ENCODE measurements at places on chromosomes 2 and 18. TPM values are rescaled to one million over a fixed set of nuclear protein-coding genes. Genes with fewer than 3 reads are reported as not detected.

Gene LHCGR
- not detected for total RNA-seq

Gene PFN4
- total RNA-seq = 1.1 TPM

Gene TBR1
- 0.11 TPM for total RNA-seq

Gene UGT1A4
- total RNA-seq = not detected
